NCI-H2081 (cell line): ENCODE measurements at places on chromosomes 13 and 19.

GRCh38 chr13:24287748-24288287, 21.6 kb upstream of the C1QTNF9 start:
- DNase-seq, result no peak

DNA sequence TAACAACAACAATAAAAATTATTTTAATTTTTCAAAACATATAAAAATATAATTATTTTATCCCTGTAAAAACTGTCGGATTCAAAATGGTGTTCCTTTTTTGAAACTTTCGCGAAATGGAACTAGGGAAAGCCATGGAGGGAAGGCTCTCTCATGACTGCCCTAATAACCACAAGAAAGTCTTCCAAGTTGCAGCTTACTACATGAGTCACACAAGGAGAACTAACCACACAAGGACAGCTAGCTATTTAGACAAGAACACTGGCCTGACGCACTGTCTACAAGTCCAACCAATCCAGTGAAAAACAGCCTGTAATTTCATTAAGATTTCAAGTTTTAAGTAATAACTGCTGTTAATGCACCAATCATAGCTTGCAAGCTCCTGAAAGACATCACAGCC, 319.2 kb upstream of the PCDH9 start:
- no peak for DNase-seq

DNA sequence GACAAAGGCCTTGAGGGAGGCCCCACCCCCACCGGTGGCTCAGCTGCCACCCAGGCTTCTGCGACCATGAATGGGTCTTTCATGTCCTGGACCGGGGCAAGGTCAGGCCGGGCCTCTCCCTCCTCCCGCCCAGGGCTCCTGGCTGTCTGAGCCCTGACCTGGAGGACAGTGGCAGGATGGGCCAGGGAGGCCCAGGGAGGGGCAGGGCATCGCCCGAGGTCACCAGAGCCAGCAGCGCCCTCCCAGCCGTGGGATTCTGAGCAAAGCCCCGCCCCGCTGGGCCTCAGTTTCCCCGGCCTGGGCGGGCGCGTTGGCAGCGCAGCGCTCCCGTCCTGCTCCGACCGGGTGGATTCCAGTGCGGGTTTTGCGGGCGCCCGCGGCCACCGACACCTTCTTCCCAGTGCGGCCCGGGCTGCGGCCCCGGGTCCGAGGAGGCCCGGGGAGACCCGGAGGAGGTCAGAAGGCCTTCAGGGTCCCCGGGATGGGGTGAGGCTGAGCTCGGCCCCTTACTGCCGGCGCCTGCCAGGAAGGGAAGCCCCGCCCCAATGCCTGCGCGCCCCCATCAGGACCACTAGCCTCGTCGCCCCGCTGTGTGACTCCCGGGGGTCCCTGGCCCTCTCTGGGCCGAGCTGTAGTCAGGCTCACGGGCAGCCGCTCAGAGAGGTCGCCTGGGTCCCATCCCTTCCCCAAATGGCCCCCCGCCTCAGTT, 24.6 kb upstream of the SEMA6B start:
- DNase-seq, result peak; percentile 30

- DNase-seq, result no peak
These were observed 530.9 kb upstream of the NBEA start for GRCh38 chr13:34411177-34411576.

- no peak for DNase-seq
These were observed 178.8 kb downstream of the KATNAL1 start for GRCh38 chr13:30128591-30128990.

- DNase-seq, result no peak
These were observed 100.7 kb upstream of the MCF2L start for GRCh38 chr13:112868308-112868707.

GRCh38 chr13:39038569-39039030, 344 bp downstream of the NHLRC3 start:
- peak; percentile 57 for DNase-seq

DNA sequence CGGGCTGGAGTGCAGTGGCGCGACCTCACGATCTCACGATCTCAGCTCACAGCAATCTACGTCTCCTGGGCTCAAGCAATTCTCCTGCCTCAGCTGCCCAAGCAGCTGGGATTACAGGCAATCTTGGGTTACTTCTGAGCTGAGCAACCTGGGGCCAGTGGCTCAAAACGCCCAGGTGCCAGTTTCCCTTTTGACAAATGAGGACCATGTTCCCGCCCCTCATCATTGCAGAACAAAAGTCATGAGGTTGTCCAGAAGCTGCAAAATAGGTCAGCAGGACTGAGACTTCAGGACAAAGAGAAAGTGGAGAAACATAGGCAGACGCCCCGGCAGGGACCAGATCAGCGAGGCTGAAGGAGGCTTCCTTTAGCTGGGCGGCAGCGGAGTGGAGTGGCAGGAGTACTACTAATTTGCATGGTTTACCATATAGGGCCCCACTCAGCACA, 3.3 kb upstream of the ADGRE5 start:
- DNase-seq, result no peak

DNA sequence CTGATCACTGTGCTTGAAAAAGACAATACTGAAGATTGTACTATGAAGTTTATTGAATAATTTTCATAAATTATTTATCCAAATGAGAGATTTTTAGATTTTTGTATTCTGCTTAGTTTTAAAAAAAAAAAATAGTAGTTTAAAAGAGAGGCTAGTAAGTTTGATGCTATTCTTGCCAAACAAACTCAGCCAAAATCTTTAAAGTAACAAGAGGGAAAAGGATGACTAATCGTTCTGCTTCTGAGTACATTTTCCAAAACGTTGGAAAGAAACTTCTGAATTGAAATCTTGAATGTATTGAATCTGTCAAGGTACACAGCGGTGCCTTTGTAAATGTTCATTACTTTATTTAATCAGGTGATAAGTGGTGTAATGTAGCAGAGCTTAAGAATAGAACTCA, 34.4 kb downstream of the NUP58 start:
- no peak for DNase-seq

DNA sequence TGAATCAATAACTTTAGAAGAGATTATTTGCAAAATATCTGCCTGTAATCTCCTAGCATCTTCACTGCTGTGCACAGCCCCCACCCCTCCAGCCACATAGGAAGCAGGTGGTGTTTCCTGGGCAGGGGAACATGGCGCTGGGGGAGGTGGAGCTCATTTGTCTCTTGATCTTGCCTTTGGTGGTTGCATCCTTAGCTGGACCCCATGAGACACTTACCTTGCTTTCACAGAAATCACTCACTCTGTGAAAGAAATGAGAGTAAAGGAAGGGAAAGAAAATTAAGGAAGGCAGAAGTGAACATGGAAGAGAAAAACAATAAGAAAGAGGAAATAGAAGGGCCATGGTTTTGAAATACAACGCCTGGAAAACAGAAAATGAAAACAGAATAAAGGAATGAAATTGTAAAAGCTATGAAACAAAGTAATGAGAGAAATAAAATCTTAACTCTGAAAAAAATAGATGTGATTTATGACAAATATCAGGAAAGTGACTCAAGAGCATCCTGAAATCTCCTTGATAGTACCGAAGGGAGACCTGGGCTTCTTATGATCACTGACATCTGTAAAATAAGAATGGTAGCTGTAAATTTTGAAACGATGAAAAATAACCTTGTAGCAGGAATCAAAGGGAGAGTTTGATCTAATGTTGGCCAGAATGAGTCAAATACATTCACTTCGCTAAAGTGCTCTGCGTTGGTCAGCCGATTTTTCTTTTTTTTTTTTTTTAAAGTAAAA, 17.2 kb upstream of the RNASEH2B start:
- no peak for DNase-seq

GRCh38 chr19:23769691-23770468, 11.2 kb upstream of the ZNF681 start:
- no peak for DNase-seq

GRCh38 chr19:53333066-53333462, 485 bp upstream of the ZNF845 start:
- peak; percentile 32 for DNase-seq

- no peak for DNase-seq
These were observed 396.7 kb upstream of the GPC6 start for GRCh38 chr13:92829930-92830329.

DNA sequence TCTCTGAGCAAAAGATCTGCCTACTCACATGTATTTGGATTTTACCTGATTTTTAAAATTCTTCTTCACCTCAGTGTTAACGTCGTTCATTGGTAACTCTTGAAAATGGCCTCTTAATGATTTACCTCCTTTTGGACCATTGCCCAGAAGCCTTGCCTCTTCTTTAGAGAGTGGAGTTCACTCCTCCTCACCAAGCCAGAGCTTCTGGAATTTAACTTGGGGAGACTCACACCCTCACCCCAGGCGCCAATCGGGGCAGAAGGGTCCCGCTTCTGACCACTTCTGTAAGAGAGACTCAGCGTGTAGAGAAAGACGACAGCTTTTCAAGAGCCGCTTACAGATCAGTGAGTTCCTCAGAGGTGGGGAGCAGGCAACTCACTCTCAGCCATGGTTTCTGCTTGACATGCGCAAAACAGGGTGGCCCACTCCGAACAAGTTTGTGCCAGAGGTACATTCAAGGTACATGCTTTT, 2.7 kb downstream of the PNMA8C start:
- no peak for DNase-seq

- DNase-seq, result no peak
These were observed 102.2 kb upstream of the EDNRB start for GRCh38 chr13:78020861-78021260.

GRCh38 chr19:1098177-1099051, 3.2 kb upstream of the POLR2E start:
- DNase-seq, result no peak

GRCh38 chr13:75316427-75316826, 165.5 kb downstream of the TBC1D4 start:
- no peak for DNase-seq

GRCh38 chr19:9991425-9992191, 18.7 kb downstream of the COL5A3 start:
- DNase-seq, result no peak

DNA sequence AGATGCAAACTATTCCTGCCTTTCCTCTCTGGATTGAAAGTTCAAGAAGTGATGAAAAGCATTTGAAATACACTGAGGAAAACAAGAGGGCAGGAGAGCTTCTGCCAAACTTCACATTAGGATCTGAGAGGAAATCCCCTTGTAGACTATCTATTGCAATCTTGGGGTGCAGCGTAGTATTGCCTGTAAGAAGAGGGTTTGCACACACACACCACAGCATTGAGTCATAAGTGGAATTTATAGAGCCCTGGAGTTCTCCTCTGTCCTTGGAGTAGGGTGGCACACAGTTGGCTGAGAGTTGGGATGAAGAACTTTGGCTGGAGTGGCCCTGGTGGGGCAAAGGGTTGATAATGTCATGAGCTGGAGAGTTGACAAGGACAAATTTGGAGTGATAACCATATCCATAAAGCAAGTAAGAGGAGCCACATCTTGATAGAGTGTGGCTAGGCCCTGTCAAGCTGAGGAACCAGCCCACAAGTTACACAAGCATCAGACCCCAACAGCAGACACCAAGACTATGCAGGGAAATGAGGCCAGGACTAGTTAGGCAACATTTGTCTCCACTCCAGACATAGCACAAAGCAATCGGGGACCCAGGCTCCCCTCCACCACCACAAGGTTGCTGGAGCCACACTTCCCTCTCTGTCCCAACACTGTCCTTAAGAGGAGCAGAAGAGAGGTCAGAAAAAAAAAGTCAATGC, 520.9 kb downstream of the KLF5 start:
- no peak for DNase-seq
